ENCODE measurements at places on chromosomes 5 and 9.

DNA sequence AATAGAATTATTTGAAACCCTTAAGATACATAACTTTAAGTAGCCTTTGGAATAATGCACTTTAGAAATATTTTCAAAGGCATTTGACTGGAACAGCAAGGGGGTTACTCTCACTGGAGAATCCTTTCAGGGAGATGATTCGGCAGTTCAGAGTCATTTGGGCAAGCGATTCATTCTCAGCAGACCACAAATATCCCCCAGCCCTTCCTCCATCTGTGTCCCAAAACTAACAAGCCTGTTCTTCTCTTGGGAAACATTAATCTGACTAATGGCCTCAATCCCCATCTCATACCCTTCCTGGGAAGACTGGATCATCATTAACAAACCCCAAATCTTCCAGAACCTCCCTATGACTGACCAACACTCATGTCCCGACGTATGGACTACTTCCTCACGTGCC lies 65.8 kb upstream of the S1PR3 start:
- no peak for DNase-seq

- DNase-seq, result no peak
Observed at GRCh38 chr5:118029807-118030206, 958.5 kb downstream of the DTWD2 start.

DNA sequence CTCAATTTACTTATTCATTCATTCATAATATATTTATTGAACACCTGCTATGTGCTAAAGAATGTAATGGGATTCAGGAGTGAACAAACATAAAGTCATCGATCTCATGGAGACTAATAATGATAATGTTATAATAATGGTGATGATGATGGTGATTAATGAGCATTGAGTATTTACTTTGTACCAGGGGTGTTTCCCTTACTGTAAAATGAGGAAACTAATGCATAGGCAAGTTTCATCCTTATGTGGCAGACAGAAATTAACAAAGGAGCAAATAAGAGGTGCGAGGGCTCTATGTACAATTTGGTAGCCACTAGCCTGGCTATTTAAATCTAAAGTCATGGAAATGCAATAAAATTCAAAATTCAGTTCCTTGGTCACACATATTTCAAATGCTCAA lies 11.1 kb upstream of the LCP2 start:
- DNase-seq, result no peak

DNA sequence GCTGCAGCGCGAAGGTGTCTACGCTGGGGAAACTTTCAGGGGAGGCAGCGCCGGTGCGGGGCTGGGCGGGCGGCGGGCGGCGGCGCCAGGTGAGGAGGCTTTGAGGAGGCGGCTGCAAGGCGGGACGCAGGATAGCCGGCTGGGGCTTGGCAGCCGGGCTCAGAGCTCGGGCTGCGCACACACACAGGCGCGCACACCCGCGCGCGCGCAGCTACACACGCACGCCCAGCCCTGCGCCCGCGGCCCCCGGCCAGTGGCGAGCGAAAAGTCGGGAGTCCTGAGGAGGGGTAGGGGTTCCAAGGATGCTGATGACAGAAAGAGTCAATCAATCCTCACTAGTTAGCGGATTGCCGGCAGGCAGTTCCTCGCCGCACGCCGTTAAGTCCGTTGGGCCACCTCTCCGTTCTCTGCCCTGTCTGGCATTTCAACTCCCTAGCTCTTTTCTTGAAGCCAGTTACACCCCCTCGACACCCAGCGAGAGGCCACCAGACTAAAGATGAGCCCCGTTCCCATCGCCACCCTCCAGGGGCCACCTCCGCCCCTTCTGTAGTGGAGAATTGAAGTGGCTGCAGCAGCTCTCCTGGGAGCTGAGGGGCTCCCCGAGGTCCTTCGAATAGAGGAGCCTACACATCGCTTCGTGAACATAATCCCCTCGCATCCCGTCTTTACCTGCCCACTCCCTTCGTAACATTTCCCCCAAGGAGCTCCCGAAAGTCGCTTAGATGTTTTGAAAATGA lies 1640.3 kb upstream of the C9orf72 start:
- DNase-seq, result no peak

GRCh38 chr5:171707442-171707792 lies 78.2 kb upstream of the SMIM23 start:
- DNase-seq, result no peak

All from activated naive CD4-positive, alpha-beta T cell treated with Interleukin-2 at 50 U/mL for 16 hours (primary cell).